Astrocyte of the spinal cord (primary cell): ENCODE measurements at places on chromosomes 7 and 10.

DNA sequence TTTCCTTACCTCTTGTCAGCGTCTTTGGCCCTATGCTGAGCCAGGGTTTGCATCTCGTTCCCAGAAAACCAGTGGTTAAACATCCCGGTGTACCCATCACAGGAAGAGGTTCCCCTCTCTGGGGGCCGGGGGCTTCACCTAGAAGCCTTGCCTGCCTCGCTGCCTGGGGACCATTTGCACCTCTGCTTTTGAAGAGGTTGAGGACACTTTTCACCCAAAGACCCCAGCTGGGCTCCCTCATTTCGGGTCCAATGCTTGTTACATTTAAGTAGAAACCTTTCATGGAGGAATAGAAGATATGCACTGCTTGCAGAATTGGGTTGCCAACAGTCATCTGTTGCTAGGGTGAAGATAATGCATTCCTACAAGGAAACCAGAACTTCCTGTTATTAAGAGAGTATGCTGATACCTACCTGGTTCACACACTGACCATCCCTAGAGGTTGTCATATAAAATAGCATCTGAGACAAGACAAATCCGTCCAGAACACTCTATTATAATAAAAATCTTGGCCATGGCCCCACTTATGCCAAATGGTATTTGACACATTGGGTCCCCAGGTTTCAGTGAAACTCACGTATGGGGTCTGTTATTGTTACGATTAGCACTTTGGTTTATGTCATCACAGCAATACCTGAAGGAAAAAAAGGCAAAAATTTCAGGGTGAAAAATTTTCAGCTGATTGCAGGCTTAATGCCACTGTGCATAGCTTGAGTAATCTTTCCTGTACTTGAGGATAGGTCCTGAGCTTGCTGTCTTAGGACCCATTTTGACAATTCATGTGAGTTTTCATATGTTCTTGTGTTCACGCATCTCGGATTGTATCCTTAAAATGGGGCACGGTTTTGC lies 917 bp downstream of the ZNF365 start:
- no peak for DNase-seq

DNA sequence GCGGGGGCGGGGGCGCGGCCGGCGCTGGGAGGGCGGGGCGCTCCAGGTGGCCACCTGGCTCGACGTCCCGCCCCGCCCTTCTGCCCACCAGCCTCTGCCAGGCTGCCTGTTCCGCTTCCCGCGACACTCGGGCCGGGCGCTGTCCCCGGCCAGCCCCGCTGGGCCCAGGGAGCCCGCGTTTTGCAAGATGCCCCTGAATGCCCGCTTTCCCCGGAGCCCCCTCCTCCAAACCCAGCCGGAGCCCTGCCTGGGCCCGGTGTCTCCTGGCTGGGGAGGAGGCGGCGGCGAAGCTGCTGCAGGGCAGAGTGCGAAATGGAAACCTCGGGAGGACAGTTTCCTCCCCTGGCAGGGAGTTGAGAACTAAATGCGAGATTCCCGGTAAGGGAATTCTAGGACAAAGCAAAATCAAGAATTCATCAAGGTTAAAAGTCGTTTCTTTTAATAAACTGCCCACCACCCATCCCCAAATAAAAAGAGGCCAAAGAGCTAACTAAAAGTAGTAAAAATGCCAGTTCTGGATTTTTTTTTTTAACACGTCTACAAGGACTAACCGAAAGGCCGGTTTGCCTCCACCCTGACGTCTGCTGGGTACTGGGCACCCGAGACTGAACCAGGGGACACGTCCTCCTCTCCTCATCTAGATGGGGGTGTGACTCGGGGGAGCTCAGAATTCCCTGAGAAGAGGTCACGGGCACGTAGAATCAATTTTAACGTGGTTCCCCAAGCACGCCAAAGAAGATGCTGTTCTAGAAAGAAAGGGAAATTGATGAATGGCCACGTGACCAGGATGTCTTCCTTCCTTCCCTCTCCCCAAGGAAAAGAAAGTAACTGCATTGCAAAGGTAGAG lies 200.4 kb upstream of the NFE2L3 start:
- DNase-seq: no peak

GRCh38 chr10:22252224-22252800 lies 34.5 kb upstream of the EBLN1 start:
- peak; percentile 64 for DNase-seq

DNA sequence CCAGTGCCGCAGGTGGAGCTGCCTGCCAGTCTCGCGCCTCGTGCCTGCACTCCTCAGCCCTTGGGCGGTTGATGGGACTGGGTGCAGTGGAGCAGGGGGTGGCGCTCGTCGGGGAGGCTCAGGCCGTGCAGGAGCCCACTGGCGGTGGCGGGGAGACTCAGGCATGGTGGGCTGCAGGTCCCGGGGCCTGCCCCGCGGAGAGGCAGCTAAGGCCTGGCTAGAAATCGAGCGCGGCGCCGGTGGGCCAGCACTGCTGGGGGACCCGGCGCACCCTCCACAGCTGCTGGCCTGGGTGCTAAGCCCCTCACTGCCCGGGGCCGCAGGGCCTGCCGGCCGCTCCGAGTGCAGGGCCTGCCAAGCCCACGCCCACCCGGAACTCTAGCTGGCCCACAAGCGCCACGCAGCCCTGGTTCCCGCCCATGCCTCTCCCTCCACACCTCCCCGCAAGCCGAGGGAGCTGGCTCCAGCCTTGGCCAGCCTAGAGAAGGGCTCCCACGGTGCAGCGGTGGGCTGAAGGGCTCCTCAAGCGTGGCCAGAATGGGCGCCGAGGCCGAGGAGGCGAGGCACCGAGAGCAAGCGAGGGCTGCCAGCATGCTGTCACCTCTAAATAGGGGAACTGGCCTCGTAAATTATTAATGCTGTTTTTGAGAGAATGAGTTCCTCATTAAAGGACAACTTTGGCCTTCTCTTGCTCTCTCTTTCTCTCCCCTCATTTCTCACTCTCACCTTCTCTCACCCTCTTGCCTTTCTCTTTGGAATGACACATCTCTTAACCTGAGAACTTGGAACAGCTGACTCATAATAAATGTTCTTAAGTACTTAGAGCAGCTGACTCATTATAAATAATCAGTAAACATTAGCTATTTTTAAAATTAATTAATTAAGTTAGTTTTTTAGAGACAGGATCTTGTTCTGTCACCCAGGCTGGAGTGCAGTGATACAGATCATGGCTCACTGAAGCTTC lies 4.9 kb downstream of the ACADSB start:
- DNase-seq: no peak

DNA sequence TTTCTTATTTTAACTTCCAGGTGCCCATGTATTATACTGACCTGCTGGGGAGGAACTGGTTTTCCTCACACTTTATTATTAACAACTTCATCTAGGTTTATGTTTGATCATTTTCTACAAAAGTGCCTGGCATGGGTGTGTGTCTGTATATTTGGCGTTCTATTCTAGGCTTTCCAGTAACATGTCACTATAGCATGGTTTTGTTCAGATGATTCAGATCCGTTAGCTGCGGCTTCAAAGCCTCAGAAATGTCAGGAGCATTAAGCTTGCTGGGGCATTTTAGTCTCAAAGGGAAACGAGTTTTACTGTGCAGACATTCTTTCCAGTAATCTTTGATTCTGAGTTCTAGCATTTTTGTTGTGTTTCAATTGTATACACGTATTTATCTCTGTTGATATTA lies 2.3 kb downstream of the INPP5A start:
- DNase-seq: peak; percentile 81

DNA sequence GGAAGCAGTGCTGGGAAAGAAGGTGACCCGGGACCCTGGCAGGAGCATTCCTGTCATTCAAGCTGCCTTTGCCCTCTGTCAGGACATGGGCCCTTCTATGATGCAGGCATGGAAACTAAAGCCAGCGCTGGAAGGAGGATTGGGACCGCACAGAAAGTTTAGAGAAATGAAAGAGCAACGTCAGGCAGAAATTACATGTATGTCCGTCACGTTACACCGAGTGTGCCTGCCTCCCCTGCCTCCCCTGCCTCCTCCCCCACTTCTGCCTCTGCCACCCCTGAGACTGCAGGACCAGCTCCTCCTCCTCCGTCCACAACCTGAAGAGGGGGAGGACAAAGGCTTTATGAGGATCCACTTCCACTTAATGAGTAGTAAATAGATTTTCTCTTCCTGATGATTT lies 13.9 kb upstream of the PWWP2B start:
- no peak for DNase-seq

DNA sequence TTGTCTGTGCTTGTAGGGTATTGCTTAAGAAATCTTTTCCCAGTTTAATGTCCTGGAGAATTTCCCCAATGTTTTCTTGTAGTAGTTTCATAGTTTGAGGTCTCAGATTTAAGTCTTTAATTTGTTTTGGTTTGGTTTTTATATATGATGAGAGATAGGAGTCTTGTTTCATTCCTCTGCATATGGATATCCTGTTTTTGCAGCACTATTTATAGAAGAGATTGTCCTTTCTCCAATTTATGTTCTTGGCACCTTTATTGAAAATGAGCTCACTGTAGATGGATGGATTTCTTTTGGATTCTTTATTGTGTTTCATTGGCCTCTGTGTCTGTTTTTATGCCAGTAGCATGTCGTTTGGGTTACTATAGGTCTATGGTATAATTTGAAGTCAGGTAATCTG lies 20.2 kb downstream of the ADIRF start:
- DNase-seq: no peak

DNA sequence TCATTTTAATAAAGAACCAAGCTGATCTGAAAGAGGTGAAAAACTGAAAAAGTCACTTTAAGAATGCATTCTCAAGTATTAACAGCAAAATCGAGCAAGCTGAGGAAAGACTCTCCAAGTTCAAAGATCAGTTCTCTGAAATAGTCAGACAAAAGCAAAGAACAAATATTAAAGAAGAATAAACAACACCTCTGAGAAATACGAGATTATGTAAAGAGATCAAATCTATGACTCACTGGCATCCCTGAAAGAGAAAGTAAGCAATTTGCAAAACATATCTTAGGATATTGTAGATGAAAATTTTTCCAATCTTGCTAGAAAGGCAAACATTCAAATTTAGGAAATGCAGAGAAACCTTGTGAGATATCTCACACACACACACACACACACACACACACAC lies 138.4 kb upstream of the HGF start:
- DNase-seq: no peak

DNA sequence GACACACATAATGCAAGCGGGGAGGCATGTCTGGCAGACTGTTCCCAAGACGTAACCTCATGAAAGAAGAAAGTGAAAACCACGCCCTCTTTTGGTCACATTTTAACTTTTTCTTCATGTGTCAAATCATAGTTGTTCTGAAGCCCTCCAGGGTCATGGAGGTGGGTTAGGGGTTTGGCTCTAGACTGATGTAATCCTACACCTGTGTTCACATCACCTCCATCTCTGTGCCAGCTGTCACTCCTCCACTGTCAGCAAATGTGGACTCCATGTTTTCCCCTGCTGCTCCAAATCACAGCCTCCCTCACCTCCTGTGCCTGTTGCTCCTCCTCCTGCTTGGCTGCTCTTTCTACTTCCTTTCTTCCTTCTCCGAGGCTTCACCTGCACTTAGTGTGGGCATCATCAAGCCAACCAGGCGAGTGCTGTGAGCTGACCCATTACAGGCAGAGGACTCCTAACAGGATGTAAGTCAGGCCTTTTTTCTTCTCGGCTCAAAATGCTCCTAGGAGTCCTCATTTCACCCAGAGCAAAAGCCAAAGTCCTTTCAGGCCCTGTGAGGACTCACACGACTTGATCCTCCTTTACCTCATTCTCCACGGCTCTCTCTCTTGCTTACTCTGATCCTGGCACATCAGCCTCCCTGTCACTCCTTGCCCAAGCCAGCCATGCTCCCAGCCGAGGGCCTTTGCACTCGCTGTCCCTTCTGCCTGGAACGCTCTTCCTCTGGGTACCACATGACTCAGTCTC lies 66.4 kb upstream of the IFRD1 start:
- DNase-seq: no peak

DNA sequence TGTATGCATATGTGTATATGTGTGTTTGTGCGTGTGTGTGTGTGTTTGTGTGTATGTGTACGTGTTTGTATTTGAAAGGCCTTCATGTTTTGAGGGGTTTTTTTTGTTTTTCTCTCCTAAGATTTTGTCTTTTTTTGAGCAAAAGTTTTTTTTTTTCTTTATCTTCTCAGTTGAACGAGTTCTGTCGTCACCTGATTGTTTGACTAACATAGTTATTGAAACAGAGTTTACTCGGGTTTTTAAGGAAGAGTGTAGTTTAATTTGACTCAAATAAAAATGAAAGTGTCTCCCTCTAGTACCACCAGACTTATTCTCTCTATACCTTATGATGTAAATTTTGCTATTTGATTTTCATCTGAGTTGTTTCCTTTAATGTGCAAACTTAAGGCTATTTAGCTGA lies 73.5 kb downstream of the ST8SIA6 start:
- no peak for DNase-seq

- no peak for DNase-seq
These were observed 16.1 kb downstream of the OGDH start for GRCh38 chr7:44622342-44623151.

GRCh38 chr7:134420424-134421125 lies 38.3 kb downstream of the AKR1B1 start:
- peak; percentile 40 for DNase-seq

DNA sequence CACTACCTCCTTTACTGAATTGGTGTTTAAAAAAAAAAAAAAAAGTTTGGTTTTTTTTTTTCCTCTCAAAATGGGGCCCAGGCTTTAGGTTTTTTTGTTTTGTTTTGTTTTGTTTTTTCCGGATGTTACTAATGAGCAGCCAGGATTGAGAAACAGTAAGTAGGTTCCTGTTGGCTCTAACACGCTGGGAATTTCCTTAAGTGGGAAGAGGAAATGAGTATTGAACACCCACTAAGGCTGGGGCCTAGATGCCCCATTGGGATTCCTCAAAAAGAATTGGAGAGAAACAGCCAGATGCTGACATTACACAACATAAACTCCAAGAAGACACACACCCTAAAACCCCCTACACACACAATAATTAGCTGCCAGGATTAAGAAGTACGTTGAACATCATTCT lies 102.2 kb upstream of the NANOS1 start:
- no peak for DNase-seq

DNA sequence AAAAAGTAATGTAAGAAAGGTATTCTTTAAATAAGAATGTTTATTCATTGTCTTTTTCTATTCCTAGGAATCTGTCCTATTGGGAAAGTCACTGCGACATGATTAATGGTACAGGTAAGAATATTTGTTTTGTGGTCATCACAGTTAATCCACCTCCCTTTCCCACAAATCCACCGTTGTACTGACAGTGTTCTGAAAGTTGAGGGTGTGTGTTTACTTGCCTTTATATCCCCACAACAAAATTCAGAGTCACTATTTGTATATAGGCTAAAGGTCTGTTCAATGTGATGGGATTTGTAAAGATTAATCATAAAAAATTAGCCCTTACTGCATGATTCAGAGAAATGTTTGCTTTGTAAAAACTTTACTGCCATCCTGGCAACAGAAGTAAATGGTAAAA lies 27.9 kb downstream of the CD36 start:
- DNase-seq: no peak

- DNase-seq: peak; percentile 62
These were observed 399 bp downstream of the FHIP2A start for GRCh38 chr10:114821915-114822443.
